HT-29 (cell line): ENCODE measurements at places on chromosomes 7 and 10. TPM values are rescaled to one million over a fixed set of nuclear protein-coding genes. Genes with fewer than 3 reads are reported as not detected.

Gene LDB3
- not detected in 2 replicates for total RNA-seq

Gene SORBS1
- total RNA-seq = 0.21 and 1.3 TPM in 2 replicates

Gene CALHM3
- total RNA-seq = not detected in 2 replicates

Gene ADCY1
- total RNA-seq = not detected in 2 replicates

GRCh38 chr10:68327889-68328786 is 3.7 kb upstream of the HNRNPH3 start:
- peak; percentile 33 for DNase-seq

DNA sequence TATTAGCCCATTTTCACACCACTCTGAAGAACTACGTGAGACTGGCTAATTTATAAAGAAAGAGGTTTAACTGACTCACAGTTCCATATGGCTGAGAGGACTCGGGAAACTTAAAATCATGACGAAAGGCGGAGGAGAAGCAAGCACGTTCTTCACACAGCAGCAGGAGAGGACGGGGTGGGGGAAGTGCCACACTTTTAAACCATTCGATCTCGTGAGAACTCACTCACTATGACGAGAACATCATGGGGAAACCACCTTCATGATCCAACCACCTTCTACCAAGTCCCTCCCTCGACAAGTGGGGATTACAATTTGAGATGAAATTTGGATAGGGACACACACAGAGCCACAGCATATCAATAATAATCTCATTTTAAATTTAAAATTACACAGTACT is 80.2 kb downstream of the VWDE start:
- DNase-seq = no peak

DNA sequence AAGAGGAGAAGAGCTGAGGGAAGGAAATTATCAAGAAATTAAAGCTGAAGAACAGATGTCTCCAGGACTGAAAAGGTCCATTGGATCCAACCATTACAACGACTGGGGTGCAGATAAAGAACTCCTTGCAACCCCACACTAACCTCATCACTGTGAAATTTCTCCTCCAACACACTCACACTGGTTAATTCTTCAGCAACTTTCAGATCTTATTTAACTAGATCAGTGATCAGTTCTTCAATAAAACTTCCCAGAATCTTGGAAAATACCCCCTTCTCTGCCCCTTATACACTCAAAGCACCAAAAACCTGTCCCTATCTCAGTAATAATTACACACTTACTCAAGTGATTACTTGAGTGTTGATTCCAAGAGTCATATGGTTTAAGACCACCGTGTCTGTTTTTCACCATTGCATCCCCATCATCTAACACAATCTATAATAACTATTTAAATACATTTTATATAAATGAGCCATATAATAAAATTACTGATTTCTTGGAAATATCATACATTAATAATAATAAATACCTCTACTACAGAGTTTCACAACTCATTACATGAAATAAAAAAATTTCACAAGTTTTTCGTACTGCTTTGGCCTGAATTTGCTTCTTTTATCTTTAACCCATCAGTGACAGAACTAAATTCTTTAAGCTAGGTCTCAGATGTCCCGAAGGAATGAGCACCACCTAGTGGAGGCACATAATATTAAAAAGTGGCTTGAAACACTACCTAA is 123.7 kb downstream of the MPP7 start:
- DNase-seq = peak; percentile 81

DNA sequence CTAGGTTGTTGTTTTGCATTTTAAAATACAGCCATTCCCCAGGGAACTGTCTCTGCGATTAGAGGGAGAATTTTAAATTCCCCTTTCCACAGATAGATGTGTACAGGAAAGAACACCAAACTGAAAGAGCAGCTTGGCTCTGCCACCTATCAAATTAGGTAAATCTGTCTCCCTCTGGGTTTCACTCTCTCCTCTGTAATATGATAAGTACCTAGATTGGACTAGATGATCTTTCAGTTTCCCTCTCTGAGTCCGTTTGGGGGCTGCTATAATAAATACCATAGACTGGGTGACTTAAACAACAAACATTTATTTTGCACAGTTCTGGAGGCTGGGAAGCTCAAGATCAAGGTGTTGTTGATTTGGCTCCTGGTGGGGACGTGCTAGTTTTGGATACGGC is 186.0 kb downstream of the KIF20B start:
- no peak for DNase-seq
